ENCODE measurements at places on chromosomes 2 and 18. TPM values are rescaled to one million over a fixed set of nuclear protein-coding genes. Genes with fewer than 3 reads are reported as not detected.

GNAL gene
- 5.1 TPM for total RNA-seq

RESP18 gene
- not detected for total RNA-seq

VSNL1 gene
- 18.6 TPM for total RNA-seq

RUFY4 gene
- total RNA-seq: not detected

VWA3B gene
- not detected for total RNA-seq

OR6B2 gene
- total RNA-seq: not detected

WDCP gene
- total RNA-seq: 8.0 TPM

SALL3 gene
- total RNA-seq: not detected

CCDC148 gene
- total RNA-seq: 0.40 TPM

SERPINB10 gene
- not detected for total RNA-seq

DPYSL5 gene
- not detected for total RNA-seq

DES gene
- 14,457 TPM for total RNA-seq

Data from left ventricle myocardium superior (tissue), 1 donor.